ENCODE measurements at places on chromosomes 12 and 14.

DNA sequence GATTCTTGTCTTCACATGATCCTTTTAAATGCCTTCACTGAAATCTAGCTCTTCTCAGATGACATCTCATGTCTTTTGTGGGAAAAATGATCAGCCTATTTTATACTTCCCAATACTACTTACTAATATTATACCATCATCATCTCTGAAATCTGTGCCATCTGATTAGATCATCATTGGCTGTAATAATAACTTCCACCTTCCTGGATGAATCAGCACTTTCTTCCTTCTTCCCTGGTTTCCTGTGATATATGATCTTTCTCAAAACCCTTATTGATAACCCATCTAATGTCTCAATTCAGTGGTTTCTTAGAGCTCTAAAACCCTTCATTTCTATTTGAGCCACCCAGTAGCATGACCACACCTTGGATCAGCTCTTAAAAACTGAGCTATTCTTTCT, 30.9 kb downstream of the GPR137C start:
- no peak for DNase-seq

DNA sequence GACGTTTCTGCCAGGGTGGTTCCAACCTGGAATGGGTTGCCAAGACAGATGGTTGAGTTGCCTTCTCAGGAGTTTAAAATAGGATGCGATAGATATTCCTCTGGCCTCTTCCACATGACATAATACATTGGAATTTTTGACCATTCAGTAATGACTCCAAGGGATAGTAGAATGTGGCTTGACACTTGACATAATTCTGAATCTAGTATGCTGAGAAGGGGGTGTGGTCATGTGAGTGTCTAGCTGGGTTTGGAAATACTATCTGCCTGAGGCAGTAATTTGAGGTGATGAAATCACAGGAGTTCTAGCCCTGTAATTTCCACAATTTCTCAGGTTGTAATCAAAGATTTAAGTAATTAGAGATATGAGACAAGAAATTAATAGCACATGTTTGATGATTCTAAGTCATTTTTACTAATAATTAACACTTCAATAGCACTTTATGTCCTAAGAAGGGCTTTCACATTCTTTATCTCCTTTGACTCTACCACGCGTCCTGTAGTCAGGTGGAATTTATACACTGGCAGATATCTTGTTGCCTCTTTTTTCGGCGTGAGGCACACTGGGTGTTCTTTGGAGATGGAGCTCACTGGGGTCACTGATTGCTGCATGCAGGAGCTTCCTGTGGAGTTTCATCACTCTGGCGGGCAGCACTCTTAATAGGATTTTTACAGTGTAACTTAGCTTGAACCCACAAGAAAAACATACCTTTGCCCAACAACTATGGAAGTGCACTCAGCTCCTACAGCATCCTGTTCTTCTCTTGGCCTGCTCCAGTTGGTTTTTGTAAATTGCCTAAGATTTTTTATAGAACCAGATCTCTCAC, 3.2 kb upstream of the AMIGO2 start:
- peak; percentile 88 for DNase-seq

- DNase-seq, result peak; percentile 16
These were observed 342.6 kb downstream of the NOVA1 start for GRCh38 chr14:26255213-26255612.

- DNase-seq, result peak; percentile 64
These were observed 95.1 kb downstream of the SCARB1 start for GRCh38 chr12:124768452-124769162.

GRCh38 chr12:54385251-54385914, 850 bp upstream of the ZNF385A start:
- DNase-seq, result no peak

GRCh38 chr12:75977952-75978671, 53.5 kb downstream of the PHLDA1 start:
- peak; percentile 100 for DNase-seq

GRCh38 chr12:130145731-130146130, 16.5 kb upstream of the FZD10 start:
- DNase-seq, result no peak

GRCh38 chr14:78010688-78011087, 159.5 kb upstream of the NRXN3 start:
- DNase-seq, result peak; percentile 6

DNA sequence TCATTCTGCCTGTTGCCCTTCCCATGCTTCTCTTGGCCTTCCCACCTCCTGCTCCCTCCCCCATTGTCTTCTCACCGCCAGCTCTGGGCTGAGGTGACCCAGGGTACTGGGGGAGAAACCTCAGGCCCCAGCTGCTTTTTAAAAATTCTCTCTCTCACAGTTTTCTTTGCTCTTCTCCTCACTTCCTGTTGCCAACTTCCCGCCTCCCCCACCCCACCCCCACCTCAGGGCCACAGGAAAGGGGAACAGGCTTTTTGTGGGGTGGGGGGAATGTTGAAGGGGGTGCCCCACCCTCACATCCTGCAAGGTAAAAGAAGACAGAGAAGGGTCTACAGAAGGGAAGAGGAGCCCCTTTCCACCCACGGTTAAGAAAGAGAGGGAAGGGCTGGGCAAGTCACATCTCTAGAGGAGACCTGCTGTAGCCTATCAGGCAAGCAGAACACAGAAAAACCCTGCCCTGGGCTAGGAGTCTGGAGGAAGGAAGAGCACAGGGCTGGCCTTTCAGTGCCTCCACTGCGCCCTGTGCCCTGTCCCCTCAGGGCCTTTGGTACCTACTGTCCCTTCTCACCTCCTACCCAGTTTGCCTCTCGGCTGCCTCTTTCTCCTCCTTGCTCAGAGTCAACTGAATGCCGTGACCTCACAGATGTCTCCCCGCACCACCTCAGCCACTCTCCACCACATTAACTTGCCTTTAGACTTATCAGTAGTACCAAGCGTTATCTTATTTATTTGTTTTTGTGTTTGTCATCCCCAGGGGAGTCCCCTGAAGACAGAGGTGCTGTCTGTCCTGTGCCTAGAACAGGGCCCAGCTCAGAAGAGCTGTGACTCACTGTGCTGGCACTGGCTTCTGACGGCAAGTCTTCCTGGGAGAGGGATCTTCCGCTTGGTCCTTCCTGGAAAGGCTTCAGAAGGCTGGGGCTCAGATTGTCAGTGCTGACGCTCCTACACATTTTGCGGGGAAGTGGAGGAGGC, 1.7 kb downstream of the ARHGAP9 start:
- peak; percentile 34 for DNase-seq

GRCh38 chr12:65536876-65537681, 258.6 kb downstream of the MSRB3 start:
- peak; percentile 100 for DNase-seq

- DNase-seq, result peak; percentile 29
These were observed 53.4 kb upstream of the PTHLH start for GRCh38 chr12:28025821-28026505.

DNA sequence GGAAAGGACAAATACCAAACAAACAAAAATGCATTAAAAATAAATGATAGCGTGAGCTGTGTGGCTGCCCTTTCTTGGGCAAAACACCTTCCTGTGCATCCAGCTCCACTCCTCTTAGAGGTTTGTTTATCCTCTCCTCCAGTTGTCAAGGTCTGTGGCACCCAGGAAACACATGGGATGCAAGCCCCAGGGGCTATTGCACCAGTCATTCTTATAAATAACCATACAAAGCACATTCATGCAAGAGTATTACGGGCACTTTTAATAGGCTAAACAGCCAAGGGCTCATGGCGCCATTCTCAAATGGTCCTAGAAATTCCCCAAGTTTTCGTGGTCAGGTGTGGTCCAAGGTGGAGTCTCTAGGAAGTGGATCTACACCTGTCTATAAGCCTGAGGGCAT, 257.0 kb downstream of the DPF3 start:
- no peak for DNase-seq

GRCh38 chr14:21703357-21704326, 30.0 kb upstream of the OR4E1 start:
- DNase-seq, result no peak

DNA sequence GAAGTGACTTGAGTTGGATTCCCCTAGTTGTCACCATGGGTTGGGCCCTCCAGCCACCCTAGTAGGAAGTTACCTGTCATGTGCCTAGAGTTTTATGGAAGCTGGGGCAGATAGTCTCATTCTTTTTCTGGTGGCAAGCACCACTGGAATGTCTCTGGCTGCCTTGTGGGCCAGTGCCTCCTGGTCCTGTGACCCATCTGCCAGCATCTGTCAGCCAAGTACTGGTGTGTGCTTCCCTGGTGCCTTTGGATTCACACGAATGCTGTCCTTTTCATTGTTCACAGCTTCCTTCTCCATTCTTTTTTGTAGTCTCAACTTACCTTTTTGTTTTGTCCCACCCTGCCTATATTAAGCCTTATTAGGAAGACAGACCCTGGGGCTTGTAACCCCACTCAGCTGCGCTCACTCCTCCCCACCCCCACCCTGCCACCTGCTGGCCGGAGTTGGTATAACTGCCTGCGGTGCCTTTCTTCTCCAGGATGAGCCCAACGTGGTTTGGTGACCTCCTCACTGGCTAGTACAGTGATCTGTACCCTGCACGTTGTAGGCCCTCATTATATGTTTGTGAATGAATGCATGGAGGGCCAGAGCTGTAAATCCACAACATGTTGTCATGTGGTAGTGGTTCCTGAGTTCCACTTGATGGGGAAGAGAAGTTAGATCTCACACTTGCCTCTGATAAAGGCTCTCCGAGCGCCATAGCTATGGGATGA, 125.7 kb downstream of the TSPAN9 start:
- peak; percentile 42 for DNase-seq

- no peak for DNase-seq
These were observed 74.7 kb downstream of the RPS6KA5 start for GRCh38 chr14:90985601-90986242.

GRCh38 chr14:59919570-59920377, at the start of gene LRRC9:
LRRC9 (plus strand) TSS chr14:59920144.
- DNase-seq, result no peak

DNA sequence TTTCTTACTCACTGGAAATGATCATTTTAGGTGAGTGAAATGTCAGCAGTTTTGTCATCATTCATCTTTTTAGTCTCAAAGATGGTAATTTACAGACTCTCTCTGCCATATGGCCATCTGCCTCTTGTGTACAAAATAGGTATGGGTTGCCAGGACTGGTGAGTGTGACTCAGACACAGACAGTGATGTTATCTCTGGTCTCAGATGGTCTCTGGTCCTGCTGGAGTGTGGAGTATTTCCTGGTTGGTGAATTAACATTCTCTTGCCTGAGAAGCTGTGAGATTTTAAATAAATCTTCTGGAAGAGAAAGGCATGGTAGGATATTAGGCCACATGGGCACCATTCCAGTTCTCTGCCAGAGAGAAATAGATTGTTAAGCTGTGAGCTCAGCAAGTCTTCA, 207.0 kb downstream of the ATP23 start:
- DNase-seq, result peak; percentile 83

- no peak for DNase-seq
These were observed 1815.8 kb upstream of the FLRT2 start for GRCh38 chr14:83714151-83714550.

DNA sequence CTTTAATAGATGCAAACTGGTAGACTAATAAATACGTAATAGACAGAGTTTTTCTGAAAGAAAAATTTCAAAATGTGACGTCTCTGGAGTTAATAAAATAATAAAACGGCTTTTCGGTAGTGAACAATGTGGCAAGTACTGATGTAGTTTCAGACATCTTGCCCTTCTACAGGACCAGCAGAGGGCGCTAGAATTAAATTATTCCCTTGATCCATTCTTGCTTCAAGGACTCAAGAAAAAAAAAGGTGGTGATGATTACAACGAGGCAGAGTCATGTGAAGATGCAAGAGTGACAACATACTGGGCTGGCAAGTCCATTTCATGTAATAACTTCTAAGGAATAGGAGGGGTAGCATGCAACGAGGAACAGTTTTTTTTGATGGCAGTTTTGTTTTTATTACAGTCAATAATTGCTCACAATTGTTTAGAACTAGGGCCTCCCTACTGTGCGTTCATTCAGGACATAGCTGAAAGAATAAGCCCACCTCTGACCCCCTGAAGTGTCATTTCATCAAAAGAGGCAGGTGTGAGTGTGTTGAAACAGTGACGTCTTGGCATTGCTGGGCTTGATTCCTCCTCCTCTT, 101.0 kb upstream of the GZMB start:
- DNase-seq, result peak; percentile 65

- DNase-seq, result no peak
These were observed 17.2 kb downstream of the KLC1 start for GRCh38 chr14:103646189-103646588.

GRCh38 chr12:131385313-131386166, 325.4 kb upstream of the SFSWAP start:
- no peak for DNase-seq

- no peak for DNase-seq
These were observed 2.4 kb downstream of the SLC11A2 start for GRCh38 chr12:51023625-51024382.

GRCh38 chr14:93720076-93720815, 68.0 kb downstream of the PRIMA1 start:
- no peak for DNase-seq

- DNase-seq, result no peak
These were observed 16.4 kb upstream of the KCNA5 start for GRCh38 chr12:5027046-5027821.

GRCh38 chr14:54174457-54174856, 217.8 kb upstream of the BMP4 start:
- no peak for DNase-seq

- no peak for DNase-seq
These were observed 39.6 kb downstream of the SLC15A4 start for GRCh38 chr12:128784030-128784760.

DNA sequence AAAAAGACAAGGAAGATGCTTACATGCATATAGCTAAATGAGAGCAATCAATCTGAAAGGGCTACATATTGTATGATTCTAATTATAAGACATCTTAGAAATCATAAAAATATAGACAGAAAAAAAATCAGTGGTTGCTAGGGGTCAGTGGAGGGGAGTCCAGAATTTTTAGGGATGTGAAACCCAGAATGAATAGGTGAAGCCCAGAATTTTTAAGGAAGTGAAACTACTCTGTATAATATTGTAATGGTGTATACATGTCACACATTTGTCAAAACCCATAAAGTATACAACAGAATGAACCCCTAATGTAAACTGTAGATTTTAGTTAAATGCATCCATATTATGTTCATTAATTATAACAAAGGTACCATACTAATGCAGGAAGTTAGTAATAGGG, 713.2 kb downstream of the FLRT2 start:
- no peak for DNase-seq

GRCh38 chr12:19890024-19890423, 450.7 kb downstream of the AEBP2 start:
- no peak for DNase-seq

- DNase-seq, result no peak
These were observed 144.9 kb upstream of the AMIGO2 start for GRCh38 chr12:47224563-47225133.

GRCh38 chr12:57098546-57098945, 9.6 kb downstream of the NAB2 start:
- DNase-seq, result no peak

- no peak for DNase-seq
These were observed 59.6 kb downstream of the MDM2 start for GRCh38 chr12:68867606-68868005.

DNA sequence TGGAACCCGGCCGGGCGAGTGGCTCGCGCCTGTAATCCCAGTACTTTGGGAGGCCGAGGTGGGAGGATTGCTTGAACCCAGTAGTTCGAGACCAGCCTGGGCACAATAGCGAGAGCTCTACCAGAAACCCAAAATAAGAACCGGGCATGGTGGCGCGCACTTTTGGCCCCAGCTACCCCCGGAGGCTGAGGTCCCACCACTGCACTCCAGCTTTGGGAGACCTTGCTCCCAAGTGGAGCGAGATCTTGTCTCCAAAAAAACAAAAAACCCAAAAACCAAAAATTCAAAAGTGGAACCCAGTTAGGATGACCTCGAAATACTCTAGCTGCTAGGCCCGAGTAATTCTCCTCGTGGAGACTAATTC, 769 bp upstream of the VTI1B start:
- no peak for DNase-seq
